ENCODE measurements at places on chromosomes 6 and 20.

GRCh38 chr6:52574709-52575501, 2.0 kb downstream of the TRAM2 start:
- DNase-seq = no peak

DNA sequence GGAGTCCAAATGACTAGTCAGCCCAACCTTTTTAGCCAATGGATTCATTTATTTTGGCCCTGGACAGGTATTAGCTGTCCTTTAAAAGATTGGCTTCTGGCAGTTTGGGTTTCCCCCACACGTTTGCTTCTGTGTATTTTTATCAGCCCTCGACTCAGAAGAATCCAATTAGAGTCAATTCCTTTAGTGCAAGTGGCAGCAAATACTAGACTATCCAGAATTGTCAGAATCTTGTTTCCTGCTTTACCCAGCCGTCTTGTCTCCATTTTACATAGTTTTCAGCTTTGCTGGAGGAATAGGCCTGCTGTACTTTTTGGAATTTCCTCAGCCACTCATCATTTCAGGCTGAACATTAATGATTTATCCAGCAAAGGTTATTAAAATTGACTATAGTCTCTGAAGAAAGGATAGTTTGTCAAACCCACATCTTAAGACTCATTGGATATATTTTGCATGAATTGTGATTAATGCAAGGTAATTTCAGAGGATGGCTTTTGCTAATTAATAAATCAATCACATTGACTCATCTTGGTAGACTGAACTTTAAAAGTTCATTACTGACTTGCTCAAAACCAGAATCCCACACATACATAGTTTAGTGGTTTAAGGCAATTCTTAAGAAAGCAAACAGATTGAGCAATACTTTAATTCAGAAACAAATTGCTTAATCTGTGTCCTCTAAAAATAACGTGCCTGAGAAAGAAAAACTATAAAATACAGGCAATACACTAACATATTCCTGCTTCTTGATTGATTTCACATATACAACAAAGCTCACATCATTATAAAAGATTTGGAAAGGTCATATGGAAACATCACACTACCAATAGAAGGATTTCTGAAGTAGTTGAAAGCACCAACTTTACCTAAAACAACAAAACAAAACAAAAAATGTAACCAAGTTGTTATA, 62.9 kb upstream of the ZNF217 start:
- DNase-seq = no peak

DNA sequence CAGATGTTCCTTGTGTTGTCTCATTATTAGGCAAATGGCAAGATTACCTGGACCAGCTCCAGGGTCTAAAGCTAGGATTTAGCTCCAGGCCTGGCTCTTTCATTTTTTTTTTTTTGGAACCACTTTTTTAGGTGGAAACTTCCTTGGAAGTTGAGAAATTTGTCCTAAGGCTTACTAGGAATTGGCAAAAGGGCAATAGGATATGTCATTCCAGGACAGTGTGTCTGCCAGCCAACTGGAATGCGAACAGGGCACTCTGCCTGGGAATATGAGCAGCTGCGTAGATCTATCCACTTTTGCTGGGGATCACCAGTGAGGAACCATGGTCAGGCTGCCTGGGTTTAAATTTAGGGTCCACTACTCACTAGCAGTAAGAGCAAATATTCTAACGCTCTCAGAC, 304.0 kb downstream of the TSHZ2 start:
- DNase-seq = no peak

- DNase-seq = no peak
Observed at GRCh38 chr20:19815553-19815991, 57.5 kb downstream of the RIN2 start.

- DNase-seq = no peak
Observed at GRCh38 chr6:153192943-153193885, 62.1 kb upstream of the RGS17 start.

GRCh38 chr6:137740967-137741761, 125.9 kb upstream of the TNFAIP3 start:
- no peak for DNase-seq

DNA sequence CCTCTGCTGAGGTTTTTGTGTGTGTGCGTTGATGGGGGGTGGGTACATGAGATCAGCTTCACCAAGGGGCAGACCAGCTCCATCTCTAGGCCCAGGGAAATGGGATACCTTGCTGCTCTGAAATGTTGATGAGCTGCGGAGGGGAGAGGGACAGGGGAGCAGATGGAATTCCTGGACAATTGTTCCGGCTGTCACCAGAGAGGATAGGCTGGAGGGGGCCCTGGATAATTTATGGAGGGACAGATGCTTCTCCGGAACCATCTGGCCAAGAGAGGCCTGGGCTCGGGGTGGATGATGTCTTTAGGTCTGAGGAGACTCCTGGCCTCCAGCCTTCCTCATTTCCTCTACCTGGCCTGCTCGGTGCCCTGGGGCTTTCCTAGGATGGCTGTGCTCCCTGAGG, 1.9 kb upstream of the TJAP1 start:
- DNase-seq = no peak

- DNase-seq = no peak
Observed at GRCh38 chr20:56628015-56628872, 862 bp upstream of the TFAP2C start.

DNA sequence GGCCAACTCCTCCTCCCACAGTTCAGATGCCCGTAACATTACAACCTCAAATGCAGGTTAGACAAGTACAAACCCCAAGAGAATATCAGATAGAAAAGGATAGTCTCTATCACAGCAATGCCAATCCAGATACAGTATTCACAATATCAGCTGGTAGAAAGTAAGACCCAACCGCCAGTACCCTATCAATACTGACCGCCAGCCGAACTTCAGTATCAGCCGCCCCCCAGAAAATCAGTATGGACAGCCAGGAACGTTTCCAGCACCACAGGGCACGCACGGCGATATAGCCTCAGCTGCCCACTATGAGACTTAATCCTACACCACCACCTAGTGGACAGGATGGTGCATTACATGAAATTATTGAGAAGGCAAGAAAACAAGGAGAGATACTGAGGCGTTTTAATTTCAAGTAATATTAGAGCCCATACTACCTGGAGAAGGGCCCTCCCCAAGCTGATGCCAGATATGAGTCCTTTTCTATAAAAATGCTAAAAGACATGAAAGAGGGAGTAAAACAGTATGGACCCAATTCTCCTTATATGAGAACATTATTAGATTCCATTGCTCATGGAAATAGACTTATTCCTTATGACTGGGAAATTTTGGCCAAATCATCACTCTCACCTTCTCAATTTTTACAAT, 17.6 kb upstream of the EIF2S2 start:
- DNase-seq = peak; percentile 25

- DNase-seq = no peak
Observed at GRCh38 chr6:43433148-43433547, 5.8 kb downstream of the ABCC10 start.

- DNase-seq = peak; percentile 49
Observed at GRCh38 chr20:44747166-44748004, 1.7 kb downstream of the KCNK15 start.

GRCh38 chr6:34709386-34709785, 12.8 kb upstream of the ILRUN start:
- DNase-seq = no peak

- DNase-seq = no peak
Observed at GRCh38 chr6:136337606-136338005, 48.0 kb upstream of the BCLAF1 start.
